ENCODE measurements at places on chromosomes 6 and 20.
A peak's percentile ranks its signal among the peaks of the same experiment; 100 is the strongest.

DNA sequence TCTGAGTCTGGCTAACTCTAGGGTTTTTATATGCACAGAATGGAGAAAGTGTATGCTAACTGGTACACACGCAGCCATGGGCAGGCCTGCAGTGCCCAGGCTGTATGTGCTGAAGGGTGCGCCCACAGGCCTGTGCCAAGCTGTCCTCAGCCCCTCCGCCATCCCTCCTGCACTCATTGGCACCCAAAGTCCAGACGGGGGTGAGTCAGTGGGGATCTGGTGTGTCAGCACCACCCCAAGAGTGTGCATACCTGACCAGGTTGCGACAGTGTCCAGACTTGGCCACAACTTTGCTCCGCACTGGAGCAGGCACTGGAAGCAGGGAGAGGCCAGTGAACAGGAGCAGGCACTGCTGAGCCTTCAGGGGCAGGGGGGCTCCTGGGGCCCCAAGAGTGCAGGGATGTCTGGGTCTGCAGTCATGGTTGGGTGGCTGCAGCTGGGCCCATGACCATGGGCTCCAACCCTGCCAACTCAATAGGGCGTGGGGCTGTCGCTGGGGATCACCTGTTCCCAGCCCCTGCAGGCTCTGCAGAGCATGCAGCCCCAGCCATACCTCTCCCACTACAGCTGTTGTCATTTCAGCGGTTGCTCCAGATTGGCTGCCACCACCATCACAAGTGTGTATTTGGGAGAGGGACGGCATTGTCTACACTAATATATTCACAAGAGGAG is 717.8 kb downstream of the EPHA7 start:
- no peak for DNase-seq

- no peak for DNase-seq
Observed at GRCh38 chr6:149862922-149863697, 1.0 kb downstream of the LRP11 start.

DNA sequence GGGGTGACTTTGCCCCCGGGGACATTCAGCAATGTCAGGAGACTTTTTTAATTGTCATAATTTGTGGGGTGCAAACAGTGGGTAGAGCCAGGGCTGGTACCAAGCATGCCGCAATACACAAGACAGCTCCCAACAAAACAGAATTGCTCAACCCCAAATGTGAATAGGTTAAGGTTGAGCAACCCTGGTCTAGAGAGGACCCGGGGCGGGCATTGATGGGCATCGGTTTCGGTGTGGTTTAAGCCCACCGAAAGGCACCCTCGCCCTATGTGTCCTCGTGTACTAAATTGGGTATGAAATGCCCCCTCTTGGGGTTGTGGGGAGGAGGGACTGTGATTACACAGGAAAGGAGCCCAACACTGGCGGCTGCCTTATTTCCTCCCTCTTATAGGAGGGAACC is 36.0 kb downstream of the KIAA1755 start:
- DNase-seq: no peak

DNA sequence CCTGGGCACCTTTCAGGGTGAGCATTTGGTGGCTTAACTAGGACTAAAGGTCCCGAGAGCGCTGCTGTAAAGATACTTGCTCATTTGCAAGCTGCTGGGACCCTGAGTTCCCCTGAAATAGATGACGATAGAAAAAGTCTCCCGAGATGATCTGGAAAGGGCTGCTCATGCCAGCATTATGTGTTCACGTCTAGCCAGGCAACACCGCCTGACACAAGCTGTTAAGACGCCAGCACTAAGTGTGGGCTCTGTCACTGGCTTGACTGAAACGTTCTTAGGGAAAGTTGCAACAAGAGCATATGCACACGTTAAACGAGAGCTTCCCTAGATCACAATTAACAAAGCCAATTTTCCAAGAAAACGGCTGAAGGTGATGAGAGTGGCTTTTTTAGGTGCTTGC is 113.7 kb downstream of the SLC23A2 start:
- DNase-seq: no peak

- no peak for DNase-seq
Observed at GRCh38 chr20:49543858-49544437, 24.0 kb downstream of the PTGIS start.

GRCh38 chr6:905556-905955 is 212.6 kb upstream of the EXOC2 start:
- DNase-seq: no peak

- no peak for DNase-seq
Observed at GRCh38 chr6:157095569-157095968, 227.8 kb downstream of the TMEM242 start.

DNA sequence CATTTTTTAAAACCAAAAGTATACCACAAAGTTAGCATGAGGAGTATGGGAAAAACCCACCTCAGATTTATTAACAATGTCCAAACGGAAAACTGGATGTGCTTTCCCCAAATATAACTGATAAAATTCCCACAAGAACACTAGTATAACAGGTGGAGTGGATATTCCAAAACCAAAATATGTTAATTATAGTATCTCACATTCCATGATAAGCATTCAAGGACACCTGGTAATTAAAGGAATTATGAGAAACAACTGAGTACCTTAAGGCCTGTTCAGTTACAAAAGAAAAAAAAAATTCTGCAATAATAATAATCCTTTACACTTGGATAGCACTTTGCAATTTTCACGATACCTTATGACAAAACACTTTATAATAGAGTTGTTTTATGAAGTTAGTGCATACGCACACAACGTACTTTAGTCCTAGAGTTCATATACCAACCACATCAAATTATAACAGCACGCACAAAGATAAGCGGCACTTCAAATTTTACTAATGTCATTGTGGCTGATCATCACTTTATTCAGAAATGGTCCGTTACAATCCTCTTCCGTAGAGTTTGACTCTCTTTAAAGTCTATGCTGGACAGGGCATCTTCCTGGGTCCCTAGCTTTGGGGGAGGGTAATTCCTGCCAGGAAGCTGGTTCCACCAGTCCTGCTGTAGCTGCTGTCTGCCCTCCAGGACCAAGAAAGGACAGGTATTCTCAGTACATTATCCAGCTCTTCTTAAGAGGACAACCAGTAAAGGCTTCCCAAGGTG is 1.7 kb downstream of the CDK19 start:
- DNase-seq: no peak

DNA sequence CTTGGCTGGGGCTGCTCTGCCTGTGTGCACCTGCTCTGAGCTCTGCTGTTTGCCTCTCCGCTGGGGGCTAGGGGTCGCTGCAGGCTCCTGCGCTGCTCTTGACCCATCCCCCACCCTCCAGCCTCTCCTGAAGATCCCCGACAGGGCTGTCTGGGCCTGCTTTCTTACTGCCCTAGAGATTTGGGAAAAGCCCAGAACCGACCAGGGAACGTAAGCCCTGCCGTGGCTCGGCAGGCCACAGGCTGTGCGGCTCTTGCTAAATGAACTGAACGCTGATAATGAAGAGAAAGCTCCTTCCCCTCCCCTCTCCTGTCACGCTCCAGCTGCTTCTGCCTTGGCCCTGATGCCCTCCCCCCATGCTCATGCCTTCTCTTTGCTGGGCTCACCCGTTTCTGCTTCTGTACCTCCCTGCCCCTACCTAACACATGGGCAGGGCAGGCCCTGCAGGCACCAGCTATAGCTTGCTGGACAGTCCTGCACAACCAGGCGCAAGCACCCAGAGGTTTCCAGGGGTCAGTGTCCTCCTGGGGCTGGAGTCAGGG is 32.0 kb upstream of the PCMTD2 start:
- DNase-seq: peak; percentile 57

GRCh38 chr6:79250107-79250514 is 15.6 kb upstream of the HMGN3 start:
- DNase-seq: no peak

GRCh38 chr20:19495905-19496703 is 262.0 kb upstream of the RIN2 start:
- no peak for DNase-seq

GRCh38 chr6:55957961-55958422 is 82.6 kb upstream of the BMP5 start:
- no peak for DNase-seq

GRCh38 chr6:15073883-15074465 is 171.9 kb upstream of the JARID2 start:
- no peak for DNase-seq

DNA sequence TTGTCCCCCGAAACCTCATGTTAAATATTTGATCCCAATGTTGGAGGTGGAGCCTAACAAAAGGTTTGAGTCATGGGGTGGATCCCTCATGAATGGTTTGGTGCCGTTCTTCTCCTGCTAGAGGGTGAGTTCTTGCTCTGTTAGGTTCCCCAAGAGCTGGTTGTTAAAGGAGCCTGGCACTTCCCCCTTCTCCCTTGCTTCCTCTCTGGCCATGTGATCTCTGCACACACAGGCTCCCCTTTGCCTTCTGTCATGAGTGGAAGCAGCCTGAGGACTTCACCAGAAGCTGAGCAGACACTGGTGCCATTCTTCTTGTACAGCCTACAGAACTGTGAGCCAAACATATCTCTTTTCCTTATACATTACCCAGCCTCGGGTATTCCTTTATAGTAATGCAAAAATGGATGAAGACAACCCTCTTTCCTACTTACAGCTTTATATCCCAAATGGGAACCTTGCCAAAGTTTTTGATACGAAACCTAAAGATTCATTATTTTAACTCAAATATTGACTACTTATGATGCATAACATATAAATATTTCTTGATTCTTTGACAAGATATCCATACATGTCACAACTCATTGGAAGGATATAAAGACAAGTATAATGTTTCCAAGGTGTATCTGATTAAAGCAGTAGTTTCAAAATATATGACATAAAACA is 61.0 kb downstream of the RNF182 start:
- DNase-seq: no peak

- no peak for DNase-seq
Observed at GRCh38 chr6:106439459-106439858, 78.9 kb downstream of the CRYBG1 start.

- no peak for DNase-seq
Observed at GRCh38 chr6:129112591-129112990, 229.7 kb downstream of the LAMA2 start.
